ENCODE measurements at places on chromosomes 2 and 18.

GRCh38 chr2:174246944-174247381, 1.4 kb downstream of the OLA1 start:
- DNase-seq = no peak

- no peak for DNase-seq
Measured at GRCh38 chr18:24201699-24202687, 63.1 kb downstream of the CABYR start.

GRCh38 chr2:12737738-12738485, 21.2 kb downstream of the TRIB2 start:
- no peak for DNase-seq

- no peak for DNase-seq
Measured at GRCh38 chr2:120422465-120423160, 76.7 kb downstream of the INHBB start.

DNA sequence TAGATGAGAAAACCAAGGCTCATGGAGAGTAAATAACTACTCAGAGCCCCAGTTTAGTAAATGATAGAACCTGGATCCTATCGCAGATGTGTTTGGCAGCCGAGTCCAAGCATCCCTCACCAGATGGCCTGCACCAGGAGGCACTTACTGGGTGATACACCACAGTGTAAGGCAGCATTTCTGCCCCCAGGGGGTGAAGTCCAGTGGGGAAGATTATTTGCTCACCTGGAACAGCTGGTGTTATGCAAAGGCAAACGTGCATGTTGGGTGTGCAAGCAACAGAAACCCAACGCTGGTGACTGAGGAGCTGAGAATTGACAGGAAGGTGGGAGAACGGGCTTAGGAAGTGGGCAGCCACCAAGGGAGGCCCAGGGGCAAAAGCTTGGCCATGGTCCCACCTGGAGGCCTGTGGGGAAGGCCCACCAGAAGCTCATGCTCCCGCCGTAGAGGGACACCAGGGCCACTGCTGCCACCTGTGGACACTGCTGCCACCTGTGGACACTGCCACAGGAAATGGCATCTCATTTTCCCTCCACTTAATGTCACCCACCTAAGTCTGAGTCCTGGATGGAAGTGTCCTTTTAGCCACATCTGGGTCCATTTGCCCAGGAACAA, 100.6 kb downstream of the TFCP2L1 start:
- DNase-seq = no peak

- DNase-seq = no peak
Measured at GRCh38 chr2:190098851-190099250, 36.3 kb upstream of the MSTN start.

DNA sequence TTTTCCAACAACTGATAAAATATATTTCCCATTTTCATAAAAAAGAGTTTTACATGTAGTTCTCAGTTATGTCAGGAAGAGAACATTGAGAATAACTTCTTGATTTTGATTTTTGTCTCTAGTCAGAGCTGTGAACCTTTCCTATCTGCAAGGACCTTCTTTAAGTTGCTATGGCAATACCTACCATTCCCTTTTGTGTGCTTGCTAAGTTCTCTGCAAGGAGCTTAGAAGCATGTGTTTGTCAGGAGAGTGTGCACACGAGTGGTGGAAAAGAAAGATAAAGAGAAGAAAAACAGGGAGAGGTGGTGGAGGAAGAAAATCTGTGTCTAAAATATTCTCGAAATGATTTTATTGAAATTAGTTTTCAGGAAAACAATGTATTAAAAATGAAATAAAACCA, 140.3 kb upstream of the SLC8A1 start:
- DNase-seq = no peak

DNA sequence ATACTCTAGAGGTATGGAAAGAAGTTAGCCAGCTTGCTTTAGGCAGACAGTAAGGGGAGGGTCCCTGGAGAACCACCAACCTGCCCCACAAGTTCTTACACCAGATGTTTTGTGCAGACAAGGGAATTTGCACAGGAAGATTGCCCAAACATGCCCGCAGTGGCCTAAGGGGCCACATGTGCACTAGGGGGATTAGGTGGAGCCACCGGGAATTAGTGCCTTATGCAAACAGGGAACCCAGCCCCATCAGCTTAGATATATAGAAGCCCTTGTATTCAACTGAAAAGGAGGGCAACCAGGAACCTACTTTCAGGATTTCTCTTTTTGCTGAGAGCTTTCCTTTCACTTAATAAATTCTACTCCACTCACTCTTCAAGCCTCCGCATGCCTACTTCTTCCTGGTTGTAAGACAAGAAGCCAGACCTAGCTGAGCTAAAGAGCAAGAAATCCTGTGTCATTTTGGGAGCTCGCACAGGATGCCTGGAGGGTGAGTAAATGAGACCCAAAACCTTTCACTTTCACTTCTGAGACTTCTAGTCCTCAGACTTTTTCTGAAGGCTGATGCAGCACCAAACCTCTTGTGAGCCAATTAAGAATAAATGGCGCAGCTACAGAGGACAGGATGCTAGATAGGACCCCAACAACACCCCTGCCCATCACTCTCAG, 146.3 kb downstream of the GCA start:
- DNase-seq = no peak

DNA sequence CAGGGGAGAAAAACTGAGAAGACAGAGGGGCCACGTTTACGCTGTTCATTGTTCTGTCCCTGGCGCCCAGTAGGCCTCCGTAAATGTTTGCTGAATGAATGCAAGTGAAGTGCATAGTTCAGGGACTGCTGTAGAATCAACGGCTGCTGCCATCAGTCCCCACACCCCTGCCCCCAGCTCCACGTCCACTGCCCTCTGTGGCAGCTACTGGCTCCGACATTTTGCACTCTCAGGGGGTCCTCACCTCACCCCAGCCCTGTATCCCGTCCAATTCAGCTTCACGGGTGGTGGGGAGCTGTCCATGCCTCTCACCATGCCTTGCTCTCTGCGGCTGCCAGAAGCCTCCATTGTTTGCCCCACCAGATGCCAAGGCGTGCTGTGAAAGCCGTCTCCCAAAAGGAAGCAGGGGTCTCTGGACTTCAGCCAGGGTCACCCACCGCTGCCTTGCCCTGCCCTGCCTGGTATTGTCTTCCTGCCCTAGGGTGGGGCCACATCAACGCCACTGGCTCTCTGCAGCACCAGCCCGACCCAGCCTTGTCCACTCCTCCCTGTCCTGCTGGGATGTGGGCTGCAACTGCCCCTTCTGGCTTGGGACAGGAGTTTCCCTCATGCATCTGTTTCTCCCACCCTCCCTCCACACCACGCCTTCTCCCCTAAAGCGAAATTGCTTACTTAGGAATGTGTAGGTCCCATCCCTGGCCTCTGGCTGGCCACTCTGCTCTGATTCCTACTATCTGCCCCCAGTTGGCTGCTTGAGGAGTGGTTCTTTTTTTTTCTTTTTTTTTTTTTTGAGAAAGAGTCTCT, 86.0 kb downstream of the RHOB start:
- no peak for DNase-seq

GRCh38 chr2:205545971-205546816, 136.1 kb upstream of the NRP2 start:
- DNase-seq = no peak

All from DMS79 treated with DMSO at 0.1 percent for 48 hours (cell line).